Stimulated activated CD8-positive, alpha-beta memory T cell treated with anti-CD3 and anti-CD28 coated beads, Interleukin-15, amount 100 ng/mL, for 4 hours (primary cell): ENCODE measurements at places on chromosomes 4 and X.

DNA sequence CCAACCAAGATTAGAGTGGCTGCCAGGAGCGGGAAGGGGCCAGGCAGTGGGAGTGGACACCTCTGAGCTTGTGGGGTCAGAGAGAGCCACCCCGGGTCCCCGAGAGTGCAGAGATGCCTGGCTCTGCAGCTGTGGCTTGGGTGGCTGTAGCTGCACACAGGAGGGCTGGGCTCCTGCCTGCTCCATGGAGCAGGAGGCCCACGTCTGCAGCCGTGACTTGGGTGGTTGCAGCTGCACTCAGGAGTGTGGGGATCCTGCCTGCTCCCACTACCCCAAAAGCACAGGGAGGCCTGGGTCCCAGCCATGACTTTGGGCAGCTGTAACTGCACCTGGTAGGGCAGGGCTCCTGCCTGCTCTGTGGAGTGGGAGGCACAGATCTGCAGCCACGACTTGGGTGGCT, 28.7 kb upstream of the DIPK2B start:
- DNase-seq: no peak

- DNase-seq: no peak
Observed at GRCh38 chr4:21387683-21388082, 560.9 kb downstream of the KCNIP4 start.

GRCh38 chr4:185004562-185005218, 13.6 kb upstream of the HELT start:
- no peak for DNase-seq

GRCh38 chr4:5383191-5383980, 325.0 kb downstream of the EVC2 start:
- DNase-seq: no peak

DNA sequence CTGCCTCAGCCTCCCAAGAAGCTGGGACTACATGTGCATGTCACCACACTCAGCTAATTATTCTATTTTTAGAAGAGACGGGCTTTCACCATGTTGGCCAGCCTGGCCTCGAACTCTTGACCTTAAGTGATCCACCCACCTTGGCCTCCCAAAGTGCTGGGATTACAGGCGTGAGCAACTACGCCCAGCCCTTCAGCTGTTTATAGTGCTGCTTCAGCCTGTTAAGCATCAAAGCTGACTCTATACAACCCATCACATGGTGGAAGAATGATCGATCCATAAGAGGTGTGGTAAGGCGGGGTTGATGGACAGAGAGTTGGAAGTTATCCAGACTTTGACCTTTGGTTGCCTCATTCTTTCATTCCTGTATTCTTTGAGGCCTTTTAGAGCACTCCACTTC, 56.2 kb upstream of the RAPGEF2 start:
- no peak for DNase-seq

- no peak for DNase-seq
Observed at GRCh38 chr4:54658252-54659093, 716 bp downstream of the KIT start.

GRCh38 chr4:71460371-71460770, 121.6 kb downstream of the SLC4A4 start:
- DNase-seq: no peak

DNA sequence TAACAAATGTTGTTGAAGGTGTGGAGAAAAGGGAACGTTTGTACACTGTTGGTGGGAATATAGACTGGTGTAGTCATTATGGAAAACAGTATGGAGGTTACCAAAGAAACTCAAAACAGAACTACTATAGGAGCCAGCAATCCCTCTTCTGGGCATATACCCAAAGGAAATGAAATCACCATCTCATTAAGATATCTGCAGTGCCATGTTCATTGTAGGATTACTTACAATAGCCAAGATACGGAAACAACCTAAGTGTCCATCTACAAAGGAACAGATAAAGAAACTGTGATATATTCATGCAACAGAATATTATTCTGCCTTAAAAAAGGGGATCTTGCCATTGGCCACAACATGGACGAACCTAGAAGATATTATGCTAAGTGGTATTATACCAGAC, 22.2 kb downstream of the APBB2 start:
- DNase-seq: no peak

DNA sequence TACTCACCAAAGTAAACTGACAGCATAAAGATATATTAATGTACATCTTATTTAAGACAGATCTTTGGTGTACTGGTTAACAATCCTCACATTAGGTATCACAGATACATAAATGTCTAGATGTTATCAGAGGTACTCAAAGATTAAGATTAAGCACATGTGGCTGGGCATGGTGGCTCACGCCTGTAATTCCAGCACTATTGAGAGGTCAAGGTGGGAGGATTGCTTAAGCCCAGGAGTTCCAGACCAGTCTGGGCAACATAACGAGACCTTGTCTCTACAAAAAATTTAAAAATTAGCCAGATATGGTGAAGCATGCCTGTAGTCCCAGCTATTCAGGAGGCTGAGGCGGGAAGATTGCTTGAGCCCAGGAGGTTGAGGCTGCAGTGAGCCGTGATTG, 145.7 kb upstream of the SH3RF1 start:
- DNase-seq: no peak

- DNase-seq: no peak
Observed at GRCh38 chr4:181254771-181255170, 988.4 kb upstream of the TENM3 start.

DNA sequence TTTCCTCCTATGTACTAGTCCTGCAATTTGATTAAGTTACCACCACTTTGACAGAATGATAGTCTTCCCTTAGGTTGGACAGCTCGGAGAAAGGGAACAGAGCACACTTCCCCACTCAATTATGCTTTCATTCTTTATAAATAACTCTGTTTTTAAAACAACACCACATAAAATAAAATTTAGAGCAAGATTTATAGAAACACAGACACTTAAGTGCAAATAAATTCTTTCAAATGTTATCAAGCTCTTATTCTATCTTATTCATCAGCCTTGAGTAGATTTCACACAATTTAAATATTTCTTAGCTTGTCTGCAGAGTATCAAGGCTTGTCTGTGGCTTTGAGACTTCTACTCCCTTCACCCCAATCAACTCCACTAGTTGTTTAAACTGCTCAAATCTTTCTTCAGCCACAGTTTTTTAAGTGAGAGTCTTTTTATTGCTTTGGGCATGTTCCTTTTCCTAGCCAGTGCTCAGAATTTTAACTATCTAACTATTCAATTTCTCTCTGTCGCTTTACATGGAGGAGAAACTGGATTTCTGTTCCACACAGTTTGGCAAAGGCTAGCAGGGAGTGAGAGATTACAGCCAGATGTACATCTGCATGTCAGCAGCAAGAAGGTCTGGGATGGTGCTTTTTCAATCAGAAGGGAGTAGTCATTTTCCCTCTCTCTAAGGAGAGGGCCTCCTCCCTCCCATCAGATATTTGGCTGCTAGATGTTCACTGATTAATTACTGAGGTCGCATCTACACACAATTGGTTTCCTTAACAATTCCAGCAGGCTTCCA, 53.1 kb upstream of the PLAC1 start:
- DNase-seq: no peak

DNA sequence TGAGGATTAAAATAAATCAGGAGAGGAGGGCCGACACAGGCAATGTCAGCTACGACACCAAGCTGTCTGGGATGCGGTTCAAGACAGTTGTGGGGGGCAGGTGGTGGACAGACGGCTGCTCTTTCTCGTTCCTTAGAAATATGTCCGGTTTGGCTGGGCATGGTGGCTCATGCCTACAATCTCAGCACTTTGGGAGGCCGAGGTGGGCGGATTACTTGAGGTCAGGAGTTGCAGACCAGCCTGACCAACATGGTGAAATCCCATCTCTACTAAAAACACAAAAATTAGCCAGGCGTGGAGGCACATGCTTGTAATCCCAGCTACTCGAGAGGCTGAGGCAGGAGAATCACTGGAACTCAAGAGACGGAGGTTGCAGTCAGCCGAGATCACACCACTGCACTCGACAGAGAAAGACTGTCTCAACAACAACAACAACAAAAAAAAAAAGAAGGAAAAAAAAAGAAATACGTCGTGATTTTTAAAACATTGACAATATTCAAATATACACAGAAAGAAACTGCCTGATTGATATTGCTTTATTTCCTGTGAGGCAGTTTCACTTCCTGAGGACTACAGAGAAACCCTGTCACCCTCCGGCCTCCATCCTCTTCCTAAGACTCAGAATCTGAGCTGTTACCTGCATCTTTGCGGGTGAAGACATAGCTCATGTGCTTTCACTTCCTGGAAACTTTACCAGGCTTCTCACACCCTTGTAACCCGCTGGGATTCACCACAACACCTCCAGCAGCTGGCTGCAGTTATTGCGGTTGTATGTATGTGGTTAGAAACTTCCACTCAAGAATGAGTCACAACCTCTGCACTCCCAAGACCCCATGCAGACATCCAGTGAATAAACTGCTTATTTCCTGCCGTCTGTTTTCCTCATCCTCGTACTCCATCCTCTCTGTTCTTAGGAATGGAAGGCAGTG, 63.8 kb upstream of the STS start:
- peak; percentile 45 for DNase-seq

GRCh38 chr4:42281324-42282020, 115.8 kb upstream of the SHISA3 start:
- no peak for DNase-seq

GRCh38 chr4:150094676-150095075, 16.4 kb downstream of the DCLK2 start:
- no peak for DNase-seq

GRCh38 chr4:168361365-168362024, 42.9 kb upstream of the DDX60 start:
- no peak for DNase-seq

DNA sequence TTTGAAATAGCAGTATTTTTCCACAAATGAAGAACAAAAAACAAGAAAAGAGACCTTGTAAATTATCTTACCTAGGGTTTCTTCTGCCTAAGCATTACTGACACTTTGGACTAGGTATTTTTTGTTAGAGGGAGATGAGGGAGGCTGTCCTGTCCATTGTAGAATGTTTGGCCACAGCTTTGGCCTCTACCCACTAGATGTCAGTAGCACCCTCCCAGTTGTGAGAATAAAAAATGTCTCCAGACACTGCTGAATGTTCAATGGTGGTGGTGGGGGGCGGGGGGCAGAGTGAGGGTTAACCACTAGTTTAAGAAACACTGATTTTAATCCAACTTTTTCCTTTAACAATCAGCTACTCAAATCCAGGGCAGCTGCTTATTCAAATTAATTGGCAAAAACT, 25.8 kb downstream of the OTUD4 start:
- no peak for DNase-seq

DNA sequence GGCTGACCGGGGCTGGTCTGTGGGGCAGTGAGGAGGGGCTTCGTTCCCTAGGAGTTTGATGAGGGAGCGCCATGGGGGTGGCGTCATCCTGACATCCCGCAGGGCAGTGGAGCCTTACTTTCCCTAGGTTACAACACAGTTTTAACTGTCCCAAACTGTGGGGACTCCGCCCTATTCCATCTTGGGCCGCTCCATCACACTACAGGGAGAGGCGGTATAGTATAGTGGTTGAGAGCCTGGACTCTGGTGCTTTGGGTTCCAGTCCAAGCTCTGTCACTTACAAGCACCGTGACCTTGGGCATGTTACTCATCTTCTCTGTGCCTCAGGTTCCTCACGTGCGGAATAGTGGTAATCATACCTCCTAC, 44.2 kb downstream of the ZNF185 start:
- no peak for DNase-seq

GRCh38 chrX:9728261-9728660, 37.4 kb downstream of the GPR143 start:
- DNase-seq: no peak

GRCh38 chrX:64894454-64895038, 81.7 kb downstream of the ZC4H2 start:
- no peak for DNase-seq

GRCh38 chr4:135197641-135198040, 996.1 kb upstream of the PABPC4L start:
- DNase-seq: no peak

- DNase-seq: no peak
Observed at GRCh38 chrX:142977128-142977914, 48.4 kb upstream of the SPANXN4 start.

GRCh38 chr4:125433453-125433852, 118.7 kb downstream of the FAT4 start:
- no peak for DNase-seq
